ENCODE measurements at places on chromosomes 2 and 18. TPM values are rescaled to one million over a fixed set of nuclear protein-coding genes. Genes with fewer than 3 reads are reported as not detected.

Gene CCDC102B
- total RNA-seq = 3.7 TPM

Gene ZAP70
- 1.4 TPM for total RNA-seq

Gene KCNE4
- total RNA-seq = 54.6 TPM

Gene GAD1
- total RNA-seq = 0.50 TPM

Gene LYPD6
- total RNA-seq = 11.2 TPM

Gene MC5R
- not detected for total RNA-seq

Gene DNAJC5G
- not detected for total RNA-seq

Gene ELOA2
- not detected for total RNA-seq

Gene ICOS
- total RNA-seq = 0.10 TPM

Gene IL18R1
- 25.5 TPM for total RNA-seq

DNA sequence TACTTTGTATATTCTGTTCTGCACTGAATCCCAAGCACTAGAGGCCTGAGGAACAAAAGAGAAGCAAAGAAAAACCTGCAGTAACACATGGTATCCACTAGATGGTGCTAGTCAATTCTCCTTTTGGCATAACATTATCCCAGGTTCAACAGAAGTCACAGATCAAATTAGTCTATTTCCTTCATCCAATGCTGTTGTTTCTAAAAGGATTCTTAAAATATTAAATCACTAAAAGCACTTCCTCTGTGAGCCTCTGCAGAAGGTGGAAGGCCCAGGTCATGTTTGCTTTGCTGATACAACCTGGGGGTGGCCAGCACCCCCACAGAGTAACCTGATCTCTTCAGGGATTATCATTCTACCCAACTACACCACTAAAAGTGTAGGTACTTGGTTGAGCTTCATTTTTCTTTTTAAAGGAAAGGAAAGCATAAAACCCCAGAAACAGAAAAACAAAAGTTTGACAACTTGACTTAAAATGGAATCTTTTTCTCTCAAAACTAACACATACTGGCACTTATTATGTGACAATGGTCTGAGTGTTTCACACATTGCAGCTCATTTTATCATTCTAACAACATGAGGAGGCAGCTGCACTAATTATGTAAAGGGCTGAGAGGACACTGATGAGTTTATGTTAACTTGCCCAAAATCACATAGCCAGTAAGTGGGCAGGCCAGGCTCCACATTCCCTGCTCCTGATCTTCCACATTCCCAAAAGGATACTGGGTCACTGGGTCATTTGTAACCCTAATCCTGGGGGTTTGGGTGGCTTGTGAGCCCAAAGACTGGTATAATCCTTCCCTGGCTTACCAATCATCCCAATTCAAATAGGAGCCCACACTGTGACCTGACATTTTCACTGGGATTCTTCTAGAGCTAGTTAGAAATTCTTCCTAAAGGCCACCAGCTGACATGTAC lies 66.8 kb upstream of the DNER start:
- DNase-seq = peak; percentile 39

- DNase-seq = no peak
Measured at GRCh38 chr2:147998203-147998602, 22.3 kb downstream of the ORC4 start.

GRCh38 chr2:74559912-74560311 lies 5.4 kb downstream of the DOK1 start:
- DNase-seq = no peak

- no peak for DNase-seq
Measured at GRCh38 chr2:241812730-241813643, 4.0 kb downstream of the NEU4 start.

DNA sequence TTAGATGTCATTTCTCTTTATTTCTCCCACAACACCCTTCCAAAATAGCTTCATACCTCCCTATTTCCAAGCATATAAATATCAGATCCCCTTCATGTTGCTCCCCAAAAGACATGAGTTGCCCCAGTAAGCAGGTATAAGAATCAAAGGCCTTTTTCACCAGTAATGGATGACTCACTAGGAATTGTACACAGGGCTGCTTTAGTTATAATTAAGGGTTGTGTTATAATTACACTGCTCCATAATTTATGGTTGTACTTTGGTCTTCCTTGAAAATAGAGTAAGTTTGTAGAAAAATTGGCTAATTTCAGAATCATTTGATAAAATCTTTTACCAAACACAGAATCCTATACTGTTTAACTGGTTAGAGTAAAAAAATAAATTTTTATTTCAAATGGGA lies 8.8 kb upstream of the AQP4 start:
- DNase-seq = no peak

- DNase-seq = no peak
Measured at GRCh38 chr2:26185954-26186770, 13.3 kb downstream of the GAREM2 start.

DNA sequence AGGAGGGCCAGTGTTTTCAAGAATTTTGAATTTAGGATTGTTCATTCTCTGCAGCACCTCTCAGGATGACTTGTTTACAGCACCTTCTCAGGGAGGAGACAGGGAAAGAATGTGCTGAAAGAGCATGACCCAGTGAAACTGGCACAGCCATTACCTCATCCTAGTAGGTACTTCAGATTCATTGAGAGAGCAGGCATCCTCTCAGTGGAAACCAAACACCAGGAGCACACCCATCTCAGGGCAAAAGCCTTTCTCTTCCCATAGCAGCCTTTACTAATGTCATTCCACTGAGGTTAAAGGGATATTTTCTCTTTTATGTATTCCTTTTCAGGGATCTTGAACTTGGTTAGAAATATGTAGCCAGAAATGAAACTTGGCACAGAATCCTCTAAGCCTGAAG lies 2.6 kb downstream of the MAP2 start:
- DNase-seq = no peak

- no peak for DNase-seq
Measured at GRCh38 chr2:202161151-202161835, 77.1 kb downstream of the SUMO1 start.

DNA sequence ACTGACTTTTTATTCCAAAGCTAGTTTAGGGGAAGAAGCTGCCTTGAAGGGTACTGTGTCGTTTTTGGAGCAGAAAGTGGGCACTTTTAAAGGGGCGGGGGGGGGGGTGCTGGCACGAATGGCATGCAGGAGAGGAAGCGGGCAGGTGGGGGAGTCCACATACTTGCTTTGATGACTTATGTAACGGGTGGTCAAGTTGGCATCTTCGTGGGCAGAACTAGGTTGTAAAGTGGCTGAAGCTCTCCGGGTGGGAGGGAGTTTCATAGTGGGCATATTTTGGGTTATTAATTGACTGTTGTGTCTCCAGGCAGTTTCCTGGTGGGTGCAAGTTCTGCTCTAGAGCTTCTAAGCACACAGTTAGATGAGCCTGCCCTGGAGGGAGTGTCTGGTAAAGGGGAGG lies 19.9 kb downstream of the PCARE start:
- no peak for DNase-seq

- DNase-seq = peak; percentile 63
Measured at GRCh38 chr2:44169155-44169898, 652 bp downstream of the PPM1B start.

DNA sequence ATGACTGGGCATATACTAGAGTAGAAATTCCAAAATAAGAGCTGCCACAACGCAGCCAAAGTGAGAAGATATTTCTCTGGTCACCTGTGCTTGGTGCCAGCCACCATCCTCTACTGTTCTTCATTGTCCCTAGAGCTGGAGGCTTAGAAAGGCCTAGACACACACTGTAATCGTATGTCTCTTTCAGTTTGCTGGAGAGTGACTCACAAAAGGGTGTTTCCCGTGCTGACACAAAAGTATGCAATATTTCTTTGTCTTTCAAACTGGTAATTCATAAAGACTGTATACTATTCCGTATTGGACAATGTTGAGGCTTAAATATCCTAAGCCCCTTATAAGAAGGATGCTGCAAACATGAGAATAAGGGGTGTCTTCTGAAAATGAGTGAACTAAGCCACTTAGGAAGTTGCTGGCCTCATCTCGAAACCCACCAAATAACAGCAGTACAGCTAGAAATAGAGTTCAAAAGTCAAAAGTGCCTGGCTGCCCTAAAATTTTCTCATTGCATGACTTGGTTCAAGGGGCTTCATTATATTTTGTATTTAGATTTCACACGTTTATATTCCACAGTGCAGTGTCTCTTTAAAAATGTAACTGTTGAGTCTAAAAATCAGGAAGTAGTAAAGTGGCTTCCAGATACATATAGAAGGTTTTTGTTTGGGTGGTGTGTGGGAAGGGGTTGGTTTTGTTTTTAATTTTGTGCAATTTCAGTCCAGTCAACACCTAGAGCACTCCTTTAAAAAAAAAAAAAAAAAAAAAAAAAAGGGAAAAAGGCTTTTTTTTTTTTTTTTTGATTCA lies 601.1 kb downstream of the ARHGAP15 start:
- DNase-seq = no peak

DNA sequence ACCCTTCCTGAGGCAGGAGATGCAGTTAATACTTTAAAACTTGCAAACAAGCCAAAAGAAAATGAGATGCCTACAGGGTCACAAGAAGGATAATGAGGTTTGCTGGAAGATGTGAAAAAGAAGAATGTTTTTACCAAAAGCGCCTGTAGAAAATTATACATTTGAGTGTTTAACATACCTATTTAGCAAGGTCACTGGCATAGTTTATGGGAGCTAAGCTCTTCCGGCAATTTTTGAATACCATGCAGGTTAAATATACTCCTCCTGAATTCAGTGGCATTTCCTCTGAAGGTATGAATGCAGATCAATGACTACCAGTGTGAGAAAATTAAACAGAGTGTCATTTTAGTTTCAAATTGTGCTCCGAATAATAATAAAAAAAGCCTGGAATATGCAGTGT lies 21.2 kb upstream of the MAP3K20 start:
- DNase-seq = no peak

DNA sequence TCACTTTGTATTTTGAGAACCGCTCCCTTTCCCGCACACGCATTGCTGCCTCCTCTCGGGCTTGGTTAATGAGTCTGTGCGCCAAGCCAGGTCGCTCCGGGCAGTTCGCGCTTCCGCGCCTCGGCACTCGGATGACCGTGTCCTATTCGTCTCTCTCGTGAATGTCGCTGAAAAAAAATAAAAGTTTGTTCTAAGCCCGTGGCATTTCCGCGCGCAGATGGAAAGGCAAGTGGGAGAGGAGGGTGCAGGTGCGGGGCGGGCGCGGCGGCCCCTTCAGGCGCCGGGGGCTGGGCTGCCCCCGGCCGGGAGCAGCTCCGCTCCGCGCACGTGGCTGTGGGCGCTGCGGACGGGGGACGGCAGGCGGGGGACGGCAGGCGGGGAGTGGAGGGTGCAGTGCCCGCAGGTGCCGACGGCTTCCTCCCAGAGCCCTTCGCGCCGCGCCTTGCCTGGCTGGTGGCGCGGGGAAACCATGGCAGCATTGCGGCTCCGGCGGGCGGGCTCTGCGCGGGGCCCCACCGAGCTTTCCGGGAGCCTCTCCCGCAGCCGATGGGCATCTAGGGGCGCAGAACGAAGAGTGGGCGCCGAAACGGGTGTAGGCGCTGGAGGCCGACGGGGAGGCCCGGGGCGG lies 159.6 kb upstream of the SIX2 start:
- no peak for DNase-seq

- DNase-seq = no peak
Measured at GRCh38 chr2:98469862-98470544, 25.3 kb downstream of the INPP4A start.

DNA sequence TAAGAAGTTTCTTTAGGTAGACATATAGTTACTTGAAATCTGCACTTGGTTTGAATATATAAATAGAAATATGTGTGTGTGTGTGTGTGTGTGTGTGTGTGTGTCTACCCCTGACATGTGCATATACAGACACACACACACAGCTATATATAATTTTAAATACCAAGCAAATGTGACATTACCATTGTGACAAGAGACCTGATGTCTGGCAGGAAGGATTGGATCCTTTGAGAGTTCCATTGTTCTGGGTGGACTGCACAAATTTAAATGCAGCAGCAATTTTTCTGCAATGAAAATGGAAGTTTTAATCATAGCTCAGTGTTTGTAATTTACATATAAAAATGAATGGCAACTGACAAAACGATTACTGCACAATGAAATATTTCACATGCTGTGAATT lies 87.8 kb upstream of the CCDC195 start:
- no peak for DNase-seq

DNA sequence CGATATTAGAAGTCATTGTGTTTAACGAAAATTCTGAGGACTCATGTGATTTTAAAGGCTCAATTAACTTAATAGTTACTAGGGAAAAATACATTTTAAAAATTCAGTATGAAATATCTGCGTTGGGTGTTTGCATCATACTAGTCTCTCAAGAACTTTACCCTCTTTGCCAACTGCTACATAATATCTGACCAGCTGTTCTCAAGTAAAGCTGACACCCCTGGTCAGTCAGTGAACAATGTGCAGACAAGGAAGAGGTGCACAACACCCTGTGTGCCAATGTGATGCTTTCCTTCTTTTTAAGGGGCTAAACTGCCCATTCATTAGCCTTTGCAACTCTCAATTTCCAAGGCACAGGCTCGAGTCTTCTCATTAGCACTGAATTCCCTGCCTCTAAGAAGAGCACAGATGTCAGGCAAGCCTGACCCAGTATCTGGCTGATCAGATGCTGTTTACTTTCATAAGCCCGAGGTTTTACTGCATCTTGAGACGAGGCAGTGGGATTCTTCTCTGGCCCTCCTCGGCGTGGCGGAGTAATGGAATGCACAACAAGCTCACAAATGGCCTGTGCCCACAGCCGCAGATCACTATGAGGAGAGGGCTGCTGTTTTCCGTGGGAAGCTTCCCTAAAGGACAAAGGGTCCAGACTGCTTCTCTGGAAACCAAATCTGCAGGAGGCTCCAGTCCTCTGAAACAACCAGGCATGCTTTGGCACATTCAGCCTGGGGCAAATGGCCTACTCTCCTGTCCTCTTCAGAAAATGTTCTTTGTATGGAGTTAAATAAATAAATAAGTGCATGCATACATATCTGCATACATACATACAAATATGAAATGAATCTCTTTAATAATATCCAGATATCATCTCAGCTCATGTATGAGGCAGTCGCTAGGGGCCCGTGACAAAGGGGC lies 240.3 kb downstream of the ZNF521 start:
- DNase-seq = no peak

DNA sequence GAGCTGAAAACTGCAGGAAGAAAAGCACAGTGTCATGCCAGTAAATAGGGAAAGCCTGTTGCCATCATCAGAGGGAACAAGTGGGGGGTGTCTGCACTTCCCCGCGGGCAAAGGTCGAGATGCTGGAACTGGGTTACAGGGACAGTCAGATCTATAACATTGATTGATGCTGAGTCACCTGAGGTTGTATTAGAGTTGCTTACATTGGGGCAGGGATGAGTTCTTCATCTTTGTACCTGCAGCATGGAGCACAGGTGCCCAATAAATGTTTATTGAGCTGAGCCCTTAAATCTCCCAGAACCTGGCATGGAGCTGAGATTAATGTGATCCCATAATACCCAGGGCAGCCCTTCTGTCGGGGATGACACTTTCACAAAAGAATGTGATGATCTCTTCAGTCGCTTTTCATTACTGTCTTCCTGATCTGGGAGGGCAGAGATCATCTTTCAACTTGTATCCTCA lies 5.9 kb upstream of the RNF152 start:
- DNase-seq = peak; percentile 67

- DNase-seq = no peak
Measured at GRCh38 chr18:61910101-61910500, 17.3 kb upstream of the RNF152 start.

DNA sequence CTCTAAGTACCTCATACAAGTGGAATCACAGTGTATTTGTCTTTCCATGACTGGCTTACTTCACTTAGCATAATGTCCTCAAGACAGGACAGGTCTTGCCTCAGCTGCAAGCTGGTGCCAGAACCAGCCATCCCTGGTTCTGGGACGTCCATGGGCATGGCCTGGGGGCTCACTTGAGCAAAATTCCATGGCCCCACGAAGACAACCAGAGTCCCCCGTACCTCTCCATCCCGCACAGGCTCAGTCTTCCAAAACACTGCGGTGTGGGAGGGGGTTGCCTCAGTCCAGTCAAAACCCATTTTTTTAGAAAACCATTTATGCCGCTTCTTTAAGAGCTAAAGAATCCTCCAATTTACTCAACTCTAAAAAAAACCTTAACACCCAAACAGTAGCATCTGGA lies 21.7 kb upstream of the CABLES1 start:
- DNase-seq = no peak

Data from hepatocyte (in vitro differentiated cells).